Activated CD8-positive, alpha-beta T cell treated with anti-CD3 and anti-CD28 coated beads, Interleukin-2, amount 10 ng/mL, durations not matched to agents 7 days and 5 days (primary cell): ENCODE measurements at places on chromosomes 11 and 22.

GRCh38 chr22:41870786-41871185 lies 37.9 kb downstream of the SREBF2 start:
- no peak for DNase-seq

- no peak for DNase-seq
These were observed 175.4 kb downstream of the CTTN start for GRCh38 chr11:70573701-70574151.

GRCh38 chr11:75428989-75429640 lies 3.9 kb downstream of the KLHL35 start:
- DNase-seq, result no peak

GRCh38 chr22:27387561-27387960 lies 414.0 kb downstream of the MN1 start:
- DNase-seq, result no peak

- no peak for DNase-seq
These were observed 10.3 kb downstream of the YAP1 start for GRCh38 chr11:102120437-102120973.

DNA sequence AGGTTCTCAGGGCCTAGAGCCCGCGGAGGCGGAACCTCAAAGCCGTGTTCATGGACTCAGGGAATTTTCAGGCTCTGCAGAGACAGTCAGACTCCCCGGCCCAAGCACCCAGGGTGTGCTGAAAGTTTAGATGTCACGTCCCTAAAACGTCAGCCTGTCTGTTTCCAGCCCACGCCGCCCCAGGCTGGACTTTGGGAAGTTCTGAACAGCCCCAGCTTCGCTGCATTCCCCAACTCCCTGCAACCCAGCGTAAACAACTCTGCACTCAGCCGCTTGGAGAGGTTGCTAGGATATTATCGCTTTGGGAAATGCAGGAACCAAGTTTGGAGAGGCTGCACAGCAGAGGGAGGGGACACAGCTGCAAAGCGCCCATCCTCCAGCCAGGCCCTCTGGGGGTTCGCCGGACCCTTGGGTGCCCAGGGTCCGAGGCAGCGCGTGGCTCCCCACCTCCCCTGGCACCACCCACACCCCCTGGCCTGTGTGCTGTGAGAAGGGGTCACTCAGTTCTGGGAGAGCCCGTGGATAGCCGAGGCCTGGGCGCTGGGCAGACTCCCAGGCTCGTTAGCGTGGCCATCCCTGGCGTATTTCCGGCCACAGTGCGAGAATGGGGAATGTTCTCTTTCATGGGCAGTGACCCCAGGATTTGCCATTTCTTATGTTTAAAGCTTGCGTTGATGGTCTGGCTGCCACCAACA lies 120.5 kb upstream of the FGF3 start:
- DNase-seq, result no peak

DNA sequence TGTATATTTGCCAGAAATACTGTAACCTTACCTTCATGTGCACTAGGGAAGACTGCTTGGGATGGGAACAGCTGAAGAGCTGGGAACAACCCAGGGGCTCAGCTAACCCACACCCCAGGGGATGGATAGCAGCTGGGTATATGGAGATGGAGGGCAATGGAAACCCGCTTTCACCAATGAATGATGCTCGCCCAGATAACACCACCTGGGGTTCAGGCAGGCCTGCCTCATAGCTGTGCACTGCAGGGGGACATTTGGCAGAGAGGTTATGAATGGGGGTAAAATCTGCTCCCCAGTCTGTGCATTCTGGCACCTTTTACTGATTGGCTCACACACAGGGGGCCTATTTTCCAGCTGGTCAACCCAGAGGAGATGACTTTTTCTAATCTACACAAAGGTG lies 170.7 kb downstream of the CHST1 start:
- DNase-seq, result no peak

- DNase-seq, result peak; percentile 37
These were observed 13.2 kb downstream of the MPZL3 start for GRCh38 chr11:118238929-118239328.

DNA sequence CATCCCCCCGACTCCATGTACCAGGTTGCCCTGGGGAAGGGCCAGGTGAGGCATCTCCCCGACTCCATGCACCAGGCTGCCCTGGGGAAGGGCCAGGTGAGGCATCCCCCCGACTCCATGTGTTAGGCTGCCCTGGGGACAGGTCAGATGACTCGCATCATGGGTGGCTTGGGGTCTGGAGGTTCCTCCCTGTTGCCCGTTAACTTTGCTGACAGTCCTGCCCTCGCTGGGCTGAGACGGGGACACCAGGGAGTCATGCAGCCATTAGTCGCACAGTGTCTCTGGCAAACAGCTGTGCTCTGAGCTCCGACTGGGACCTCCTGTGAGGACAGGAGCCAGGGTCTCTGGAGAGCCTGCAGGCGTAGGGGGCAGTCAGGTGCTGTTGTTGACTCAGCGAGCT lies 336.1 kb downstream of the TBC1D22A start:
- no peak for DNase-seq

DNA sequence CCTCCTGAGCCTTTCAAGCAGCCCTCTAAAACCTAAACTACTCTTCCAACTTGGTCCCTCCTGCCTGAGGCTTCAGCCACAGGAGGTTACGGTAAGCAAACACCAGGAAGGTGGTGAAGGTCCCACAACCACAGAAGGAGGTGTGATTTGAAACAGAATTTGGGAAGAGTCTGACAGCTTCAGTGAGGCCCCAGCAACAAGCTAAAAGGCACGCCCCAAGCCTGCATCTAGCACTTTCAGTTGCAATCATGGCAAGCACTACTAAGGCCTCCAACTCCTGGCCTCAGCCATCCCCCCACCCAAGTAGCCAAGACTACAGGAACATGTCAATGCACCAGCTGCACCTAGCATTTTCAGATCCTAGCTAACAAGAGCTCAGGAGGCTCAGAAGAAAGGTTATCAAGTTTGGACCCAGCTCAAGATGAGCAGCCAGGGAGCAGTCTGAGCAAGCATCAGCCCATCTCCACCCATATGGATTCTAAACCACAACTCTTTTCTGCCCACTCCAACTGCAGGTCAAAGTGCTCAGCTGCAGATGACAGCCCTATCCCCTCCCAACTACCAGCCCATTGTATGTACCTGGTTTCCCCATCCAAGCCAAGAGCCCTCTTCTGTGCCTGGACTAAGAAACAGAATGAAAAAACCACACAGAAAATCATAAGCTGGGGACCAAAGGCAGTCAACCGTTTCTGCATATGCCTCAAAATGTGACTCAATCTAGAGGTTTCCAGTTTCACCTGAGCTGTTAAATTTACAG lies 10.4 kb upstream of the AHNAK start:
- peak; percentile 91 for DNase-seq
